ENCODE measurements at places on chromosomes 2 and 18.

- DNase-seq = no peak
Observed at GRCh38 chr2:71785516-71785981, 332.2 kb downstream of the DYSF start.

GRCh38 chr18:34993289-34993688, 47.9 kb upstream of the MAPRE2 start:
- DNase-seq = no peak

- no peak for DNase-seq
Observed at GRCh38 chr18:49013961-49014604, 63.3 kb upstream of the SMAD7 start.

- DNase-seq = no peak
Observed at GRCh38 chr2:64467096-64467843, 13.3 kb downstream of the LGALSL start.

DNA sequence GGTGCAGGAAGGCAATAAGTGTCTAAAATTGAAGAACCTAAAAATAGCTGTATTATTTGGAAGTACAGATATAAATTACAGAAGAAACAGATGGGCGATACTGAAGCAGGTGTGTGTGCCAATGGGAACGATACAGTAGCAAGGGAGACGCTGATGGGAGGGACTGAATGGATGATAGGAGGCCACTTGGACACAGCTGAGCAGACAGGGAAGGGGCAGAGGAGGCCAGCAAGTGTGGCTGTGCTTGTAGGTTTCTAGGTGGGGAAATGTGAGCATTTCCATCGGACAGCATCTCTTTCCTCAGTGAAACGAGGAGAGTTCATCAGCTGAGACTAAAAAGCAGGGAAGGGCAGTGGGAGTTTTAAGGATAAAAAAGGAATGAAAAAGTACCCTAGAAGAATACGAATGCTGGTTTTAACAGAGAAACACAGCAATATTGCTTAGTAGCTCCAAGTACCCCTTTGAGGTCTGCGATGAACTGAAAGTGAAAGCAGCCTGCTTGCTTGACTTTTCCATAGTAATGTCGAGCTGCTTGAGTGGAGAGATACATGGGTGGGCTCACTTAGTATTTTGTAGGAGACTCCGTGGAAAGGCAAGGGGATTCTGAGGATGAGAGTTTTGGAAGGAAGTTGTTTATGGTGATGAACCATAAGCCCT, 91.7 kb upstream of the EPC2 start:
- peak; percentile 16 for DNase-seq

GRCh38 chr2:101291973-101292372, 16.5 kb downstream of the RNF149 start:
- DNase-seq = no peak

- no peak for DNase-seq
Observed at GRCh38 chr18:74291472-74291770, 342 bp downstream of the CYB5A start.

DNA sequence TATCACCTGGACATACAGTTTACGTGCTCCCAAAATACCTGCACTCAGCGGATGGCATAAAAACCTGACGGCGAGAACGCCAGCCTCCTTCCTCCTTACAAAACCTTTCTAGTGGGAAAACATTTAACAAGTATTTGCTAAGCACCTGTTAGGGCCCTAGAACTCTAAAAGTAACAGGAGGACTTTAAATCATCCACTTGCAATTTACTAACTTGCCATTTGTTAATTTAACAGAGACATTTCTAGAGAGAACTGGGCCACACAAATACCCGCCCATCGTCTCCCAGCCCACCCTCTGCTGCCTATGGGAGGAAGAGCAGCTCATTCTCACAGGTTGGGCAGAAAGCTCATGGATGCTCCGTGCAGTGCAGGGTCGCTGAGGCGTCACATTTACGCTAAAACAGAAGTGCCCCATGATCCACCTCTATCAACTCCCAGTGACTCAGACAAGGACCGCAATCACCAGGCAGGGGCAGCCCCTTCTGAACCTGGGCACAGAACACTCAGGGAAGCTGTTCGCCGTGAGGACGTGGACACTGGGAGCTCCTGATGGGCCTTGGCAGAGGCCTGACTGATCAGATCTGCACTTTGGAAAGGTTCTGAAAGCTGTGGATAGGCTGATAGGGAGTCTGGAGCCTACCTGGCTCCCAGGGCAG, 106.9 kb downstream of the HDAC4 start:
- peak; percentile 68 for DNase-seq

DNA sequence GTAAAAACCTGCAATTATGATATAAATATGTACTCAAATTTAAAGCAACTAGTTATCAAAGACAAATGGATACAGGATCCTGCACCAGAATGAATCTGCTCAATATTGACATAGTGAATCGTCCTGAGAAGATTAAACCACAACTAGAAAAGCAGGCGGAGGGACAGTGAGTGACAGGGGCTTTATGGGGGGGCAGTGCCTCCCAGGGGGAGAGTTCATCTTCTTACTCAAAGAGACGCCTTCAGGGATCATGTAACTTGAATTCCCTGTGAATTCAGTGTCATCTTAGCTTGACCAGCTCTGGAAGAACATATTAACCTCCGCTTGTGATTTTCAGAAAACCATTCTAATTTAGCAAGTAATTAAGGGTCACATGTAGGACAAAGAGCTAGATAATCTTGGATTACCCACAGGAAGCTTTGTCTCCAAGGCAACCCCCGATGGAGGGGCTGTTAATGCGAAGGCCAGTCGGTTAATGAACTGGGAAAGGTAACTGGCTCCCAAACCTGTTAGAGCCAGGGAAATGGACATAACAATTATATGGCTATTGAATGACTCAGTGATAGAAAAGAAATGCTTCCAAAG, 17.4 kb upstream of the LMAN1 start:
- DNase-seq = no peak

- DNase-seq = no peak
Observed at GRCh38 chr2:142142595-142142994, 11.8 kb upstream of the LRP1B start.

- DNase-seq = no peak
Observed at GRCh38 chr2:95385570-95385984, 16.9 kb upstream of the FAHD2A start.

- no peak for DNase-seq
Observed at GRCh38 chr18:56451188-56451587, 187.2 kb downstream of the TXNL1 start.
